ENCODE measurements at places on chromosomes 6 and 20.

DNA sequence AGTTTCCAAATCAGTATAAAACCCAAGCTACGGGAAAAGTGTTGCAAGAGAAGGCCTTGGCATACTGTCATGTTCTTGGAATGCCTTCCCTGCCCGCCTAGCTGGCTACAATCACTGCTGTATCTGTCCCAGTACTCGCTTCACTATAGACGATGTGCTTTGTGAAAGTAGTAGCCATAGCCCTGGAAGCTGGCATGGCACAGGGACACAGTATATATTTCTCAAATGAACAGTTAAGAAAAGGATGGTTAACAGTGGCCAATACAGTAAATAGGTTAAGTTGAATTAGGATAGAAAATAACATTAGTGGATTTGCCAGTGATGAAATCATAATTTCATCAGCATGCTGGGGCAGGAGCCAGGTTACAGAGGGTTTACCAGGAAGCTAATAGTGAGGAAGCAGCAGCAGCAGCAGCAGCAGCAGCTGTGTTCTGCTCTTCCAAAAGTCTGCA lies 499.3 kb downstream of the CDKAL1 start:
- DNase-seq = no peak

GRCh38 chr20:1225263-1225782 lies 521 bp upstream of the RAD21L1 start:
- no peak for DNase-seq

DNA sequence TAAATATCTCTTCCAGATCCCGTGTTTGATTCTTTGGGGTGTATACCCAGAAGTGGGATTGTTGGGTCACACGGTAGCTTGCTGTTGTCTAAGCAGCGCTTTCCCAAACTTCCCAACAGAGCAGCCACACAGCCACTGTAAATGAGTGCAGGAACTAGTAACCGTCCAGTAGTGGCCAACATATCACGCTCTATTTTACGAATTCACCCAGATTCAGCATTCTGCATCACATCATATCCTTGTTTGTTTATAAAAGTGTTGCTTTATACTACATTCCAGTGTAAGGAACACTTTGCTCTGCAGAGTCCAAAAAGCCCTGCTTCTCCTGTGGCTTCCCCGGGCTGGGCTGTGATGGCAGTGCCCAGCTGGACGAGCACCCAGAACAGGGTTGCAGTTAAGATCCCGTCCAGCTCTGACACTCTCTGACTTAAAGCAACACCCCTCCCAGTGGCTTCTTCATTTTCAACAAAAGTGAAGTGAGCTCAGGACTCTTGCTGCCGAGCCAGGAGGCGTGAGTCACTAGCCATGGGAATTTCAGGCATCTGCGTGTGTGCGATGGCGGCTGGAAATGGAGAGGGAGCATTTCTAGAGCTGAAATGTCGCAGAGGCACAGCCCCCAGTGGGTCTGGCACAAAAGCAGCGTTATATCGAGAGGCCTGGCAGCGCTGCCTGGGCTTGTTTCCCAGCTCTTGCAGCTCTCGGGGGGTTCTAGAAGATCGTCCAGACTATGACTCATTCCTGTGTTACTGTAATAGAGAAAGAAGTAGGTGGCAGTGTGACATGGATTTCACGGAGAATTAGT lies 216.3 kb upstream of the ECI2 start:
- peak; percentile 72 for DNase-seq

DNA sequence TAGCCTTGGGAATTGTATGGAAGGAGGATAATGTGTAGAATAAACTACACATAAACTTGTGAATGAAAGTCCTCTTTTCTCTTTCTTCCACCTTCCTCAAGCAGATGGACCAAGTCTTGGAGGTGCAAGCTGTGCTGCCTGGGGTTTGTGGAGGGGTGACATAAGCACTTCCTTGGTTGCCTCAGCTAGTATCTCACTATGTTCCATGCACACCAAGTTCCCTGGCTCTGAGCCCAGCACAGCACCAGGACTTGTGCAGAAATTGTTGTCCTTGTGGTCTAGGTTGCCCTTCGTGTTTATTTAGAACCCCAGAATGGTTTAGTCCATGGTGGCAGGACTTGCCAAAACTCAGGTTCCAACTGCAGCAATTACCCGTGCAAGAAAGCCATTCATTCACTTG lies 110.3 kb downstream of the MEI4 start:
- no peak for DNase-seq

GRCh38 chr6:7000825-7001777 lies 106.7 kb upstream of the RREB1 start:
- no peak for DNase-seq

DNA sequence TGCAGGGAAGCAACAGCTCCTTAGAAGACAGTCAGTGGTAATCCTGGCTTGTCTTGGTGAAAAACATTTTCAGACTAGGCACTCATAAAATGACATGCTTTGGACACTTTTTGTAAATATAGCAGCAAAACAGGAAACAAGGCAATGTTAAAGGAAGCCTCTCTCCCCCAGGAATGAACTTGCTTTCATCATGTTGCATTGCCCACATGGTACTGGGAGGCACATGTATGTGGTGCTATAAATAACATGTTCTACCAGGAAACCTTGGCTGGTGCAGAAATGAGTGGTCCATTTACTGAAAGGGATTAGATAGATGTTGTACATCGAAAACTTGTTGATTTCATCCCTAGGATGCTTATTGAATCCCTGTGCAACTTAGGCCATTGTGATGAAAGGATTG lies 121.4 kb upstream of the RREB1 start:
- no peak for DNase-seq

DNA sequence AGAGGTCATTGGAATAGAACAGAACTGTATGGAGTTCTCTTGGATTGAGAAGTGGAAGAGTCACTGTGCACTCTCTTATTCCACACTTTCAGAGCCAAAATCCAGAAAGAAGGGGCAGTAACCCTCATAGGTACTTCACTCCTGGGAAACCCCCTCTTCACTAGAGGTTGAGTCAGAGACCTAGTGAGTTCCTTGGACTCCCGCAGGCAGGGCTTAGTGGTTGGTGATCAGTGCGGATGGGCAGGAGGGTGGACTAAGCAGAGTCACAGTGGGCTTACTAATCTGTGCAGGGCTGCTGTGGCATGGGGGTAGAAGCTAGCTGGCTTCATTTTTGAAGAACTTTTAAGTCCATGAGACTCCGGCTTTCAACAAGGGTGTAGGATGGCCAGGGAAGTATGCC lies 95.0 kb upstream of the MLN start:
- DNase-seq = no peak

All from dorsolateral prefrontal cortex (tissue), 122 donors.